ENCODE measurements at places on chromosomes 5 and 9.

DNA sequence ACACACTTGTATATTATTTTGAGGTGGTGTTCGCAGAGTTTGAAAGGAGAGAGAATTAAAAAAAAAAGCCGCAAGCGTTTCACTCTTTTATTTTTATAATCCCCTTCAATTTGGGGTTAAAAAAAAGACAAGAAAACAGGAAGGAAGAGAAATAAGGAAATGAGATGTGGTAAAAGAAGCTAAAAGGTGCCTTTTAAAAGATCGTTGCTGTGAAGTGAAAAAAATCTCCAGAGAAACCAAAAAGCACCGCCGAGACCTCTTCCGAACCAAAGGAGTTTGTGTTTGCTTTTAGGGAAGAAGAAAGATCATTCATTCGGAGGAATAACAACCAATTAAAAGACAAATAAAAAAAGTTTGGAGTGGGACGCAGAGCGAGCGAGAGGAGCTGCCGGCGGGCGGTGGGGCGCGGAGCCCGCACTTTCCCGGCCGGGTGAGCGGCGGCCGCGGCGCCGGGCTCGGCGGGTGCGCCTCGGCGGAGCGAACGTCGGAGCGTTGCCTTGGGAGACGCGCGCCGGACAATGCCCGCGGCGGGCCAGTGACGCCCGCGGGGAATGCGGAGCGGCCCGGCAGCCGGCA is 355 bp downstream of the TLE4 start:
- no peak for DNase-seq

DNA sequence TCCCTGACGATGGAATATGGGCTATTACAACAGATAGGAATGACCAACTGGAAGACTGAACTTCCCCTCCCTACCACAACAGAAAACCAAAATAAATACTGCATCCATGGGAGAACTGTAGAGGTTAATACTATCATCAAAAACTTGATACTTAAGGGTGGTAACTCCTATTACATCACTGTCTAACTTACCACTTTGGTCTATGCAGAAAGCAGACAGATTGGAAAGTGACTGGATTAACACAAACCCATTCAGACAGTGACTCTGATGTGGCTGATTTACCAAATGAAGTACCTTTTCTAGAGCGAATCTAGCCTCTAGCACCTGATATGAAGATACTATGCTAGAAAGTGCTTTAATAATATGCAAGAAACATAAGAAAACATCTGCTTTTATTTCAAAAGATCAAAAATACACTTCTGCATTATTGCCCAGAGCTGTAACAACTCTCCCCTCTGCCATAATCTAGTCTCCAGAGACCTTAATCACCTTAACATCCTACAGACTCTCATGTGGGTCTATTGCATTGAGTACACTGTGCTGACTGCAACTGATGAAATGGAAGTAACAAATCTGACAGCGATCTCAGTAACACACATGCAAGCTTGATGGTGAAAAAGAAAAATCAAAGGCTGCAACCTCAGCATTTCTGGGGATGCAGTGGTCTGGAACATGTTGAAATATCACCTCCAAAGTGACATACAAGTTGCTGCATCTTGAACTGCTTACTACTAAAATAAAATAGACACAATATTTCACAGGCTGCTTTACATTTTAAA is 62.7 kb downstream of the EPB41L4A start:
- DNase-seq = no peak

GRCh38 chr5:126854526-126855110 is 77.7 kb downstream of the LMNB1 start:
- no peak for DNase-seq

- DNase-seq = no peak
Observed at GRCh38 chr5:22908129-22908528, 55.0 kb upstream of the CDH12 start.

DNA sequence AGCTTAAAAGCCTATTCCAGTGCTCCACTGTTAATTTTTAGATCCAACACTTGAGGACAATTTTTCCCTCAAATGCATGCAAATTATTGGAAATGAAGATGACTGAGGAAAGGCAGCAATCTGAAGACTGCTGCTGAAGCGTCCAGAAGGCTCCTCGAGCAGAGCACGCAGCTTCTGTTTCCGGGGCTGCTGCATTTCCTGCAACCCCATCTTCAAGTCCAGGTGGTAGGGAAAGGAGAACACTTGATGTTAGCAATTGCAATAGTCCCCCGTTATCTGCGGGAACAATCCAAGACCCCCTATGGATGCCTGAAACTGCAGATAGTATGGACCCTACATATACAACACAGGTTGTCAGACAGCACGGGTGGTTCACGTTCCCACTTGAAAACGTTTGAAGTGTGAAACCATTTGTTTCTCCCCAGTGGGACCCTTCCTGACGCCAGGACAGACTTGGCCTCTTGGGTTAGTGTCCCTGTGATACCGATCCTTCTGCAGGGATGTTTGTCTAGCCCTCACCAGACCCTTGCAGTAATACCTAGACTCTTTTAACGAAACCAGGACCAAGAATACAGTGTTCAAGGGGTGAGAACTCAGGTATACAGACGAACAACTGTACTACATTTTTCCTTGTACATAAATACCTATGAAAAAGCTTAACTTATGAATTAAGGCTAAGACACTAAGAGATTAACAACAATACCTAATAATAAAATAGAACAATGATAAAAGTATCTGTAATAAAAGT is 152.3 kb downstream of the HSD17B3 start:
- DNase-seq = no peak

GRCh38 chr5:76383126-76383832 is 19.8 kb upstream of the IQGAP2 start:
- no peak for DNase-seq

DNA sequence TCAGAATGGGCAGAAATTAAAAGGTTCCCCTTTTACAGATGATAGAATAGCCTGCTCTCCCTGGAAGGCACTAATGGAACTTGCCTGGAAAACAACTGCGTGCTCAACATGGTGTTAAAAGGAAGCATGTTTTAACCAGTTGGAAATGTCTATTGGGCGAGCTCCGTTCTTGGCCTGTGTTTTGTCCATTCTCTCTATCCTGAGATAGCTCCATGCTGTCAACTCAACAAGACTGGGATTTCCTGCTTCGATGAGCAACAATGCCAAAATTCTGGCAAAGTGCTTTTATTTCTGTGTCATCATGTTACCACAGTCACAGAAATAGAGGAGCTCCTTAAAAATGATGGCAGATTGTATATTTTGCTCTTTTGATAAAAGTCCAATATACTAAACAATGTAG is 198.3 kb downstream of the PLK2 start:
- DNase-seq = no peak

GRCh38 chr5:39650008-39650762 is 225.4 kb upstream of the DAB2 start:
- DNase-seq = no peak

GRCh38 chr9:89079391-89079790 is 88.1 kb downstream of the S1PR3 start:
- DNase-seq = no peak

GRCh38 chr5:170584003-170584402 is 80.2 kb downstream of the KCNIP1 start:
- DNase-seq = no peak

DNA sequence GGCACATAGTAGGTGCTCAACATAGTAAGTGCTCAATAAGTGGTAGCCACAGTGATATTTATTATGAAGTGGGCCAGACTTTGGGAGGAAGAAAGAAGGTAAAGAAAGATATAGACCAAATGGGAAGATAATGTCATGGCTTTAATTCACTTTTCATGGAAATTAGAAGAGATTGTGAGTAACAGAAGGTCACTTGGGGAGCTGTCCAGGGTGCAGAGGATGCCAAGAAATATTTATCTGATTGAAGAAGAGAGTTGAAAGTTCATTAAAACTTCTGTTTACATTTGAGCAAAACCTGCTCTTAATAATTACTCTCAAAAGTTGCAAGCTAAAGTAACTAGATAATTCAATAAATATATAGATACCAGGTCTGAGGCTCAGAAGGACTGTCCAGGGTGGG is 28.3 kb upstream of the IL33 start:
- DNase-seq = no peak

DNA sequence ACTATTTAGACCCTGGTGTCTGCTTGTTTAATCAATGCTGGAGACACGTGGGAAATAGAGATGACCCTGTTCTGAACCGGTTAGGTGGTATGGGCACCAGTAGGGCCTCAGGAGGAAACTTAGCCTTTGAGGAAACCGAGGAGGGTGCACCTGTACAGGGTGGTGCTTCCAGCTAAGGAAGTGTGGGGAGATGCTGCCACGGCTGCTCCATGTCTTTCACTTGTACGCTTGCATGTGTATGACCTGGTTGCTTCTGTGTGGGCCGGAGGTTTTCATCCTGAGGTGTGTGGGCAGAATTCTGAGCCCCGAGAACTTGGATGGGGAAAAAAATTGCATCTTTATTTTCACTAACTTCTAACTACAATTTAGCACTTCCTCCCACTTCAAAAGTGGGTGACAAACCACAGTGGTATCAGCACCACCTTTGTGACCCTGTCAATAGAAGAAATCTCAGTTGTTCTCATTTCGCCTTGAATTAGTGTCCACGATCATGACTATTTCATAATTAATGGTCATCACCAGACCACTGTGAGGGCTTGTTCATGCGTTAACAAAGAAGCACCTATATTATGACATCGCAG is 99.8 kb upstream of the SPATA31C2 start:
- no peak for DNase-seq

GRCh38 chr5:4313138-4313537 is 717.5 kb downstream of the IRX1 start:
- DNase-seq = no peak

DNA sequence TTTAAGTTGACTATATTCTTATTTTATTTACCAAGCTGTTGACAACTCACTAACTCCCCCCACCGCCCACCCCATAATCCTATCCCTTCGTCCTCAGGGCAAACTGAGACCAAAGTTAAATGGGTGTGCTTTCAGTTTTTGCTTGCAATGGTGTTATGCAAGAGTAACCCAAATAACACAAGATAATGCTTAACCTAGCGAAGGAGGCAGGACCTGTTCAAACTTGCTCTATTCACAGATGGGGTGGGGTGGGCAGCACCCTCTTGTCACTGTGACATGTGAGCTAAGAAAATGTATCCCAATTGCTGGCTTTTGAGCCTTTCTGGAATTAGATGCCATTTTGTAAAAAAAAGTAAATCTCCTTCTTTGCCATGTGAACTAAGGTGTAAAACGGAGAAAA is 40.4 kb downstream of the GLIS3 start:
- no peak for DNase-seq

GRCh38 chr5:78065663-78066062 is 228.8 kb downstream of the AP3B1 start:
- DNase-seq = no peak

- no peak for DNase-seq
Observed at GRCh38 chr5:151451626-151452520, 4.5 kb downstream of the SLC36A1 start.

DNA sequence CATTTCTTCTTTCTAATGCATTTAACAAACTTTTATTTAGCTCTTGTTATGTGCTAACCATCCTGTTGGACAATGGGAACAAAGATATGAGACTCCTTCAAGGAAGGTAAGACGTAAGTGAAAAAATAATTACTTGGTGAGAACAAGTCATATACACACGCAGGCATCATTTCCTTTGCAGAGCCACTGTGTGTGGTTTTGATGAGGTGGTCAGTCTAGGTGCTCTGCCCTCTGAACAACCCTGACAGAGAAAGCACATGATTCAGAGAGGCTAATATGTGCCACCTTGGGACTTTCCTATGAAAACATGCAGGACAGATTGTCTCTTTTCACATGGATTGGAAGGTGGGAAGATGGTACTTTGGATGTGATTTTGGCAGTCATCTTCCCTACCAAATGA is 1162.5 kb upstream of the DMAC1 start:
- DNase-seq = no peak

DNA sequence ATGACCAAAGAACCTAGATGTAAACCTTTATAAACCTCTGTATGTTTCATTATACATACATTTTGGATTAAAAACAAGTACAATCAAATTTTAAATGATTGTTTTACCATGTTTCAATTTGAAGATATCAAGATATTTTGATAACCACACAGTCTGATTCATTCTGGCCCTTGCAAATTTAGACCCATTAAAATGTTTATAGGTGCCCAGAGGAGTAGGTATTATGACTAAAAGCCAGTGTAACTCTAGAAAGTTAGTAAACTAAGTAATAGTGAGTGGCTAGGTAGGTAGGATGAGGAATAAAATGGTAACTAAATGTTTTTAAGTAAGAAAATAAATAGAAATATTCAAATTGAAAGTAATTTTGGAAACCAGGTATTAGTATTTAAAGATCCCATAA is 165.5 kb downstream of the PBX3 start:
- DNase-seq = no peak

DNA sequence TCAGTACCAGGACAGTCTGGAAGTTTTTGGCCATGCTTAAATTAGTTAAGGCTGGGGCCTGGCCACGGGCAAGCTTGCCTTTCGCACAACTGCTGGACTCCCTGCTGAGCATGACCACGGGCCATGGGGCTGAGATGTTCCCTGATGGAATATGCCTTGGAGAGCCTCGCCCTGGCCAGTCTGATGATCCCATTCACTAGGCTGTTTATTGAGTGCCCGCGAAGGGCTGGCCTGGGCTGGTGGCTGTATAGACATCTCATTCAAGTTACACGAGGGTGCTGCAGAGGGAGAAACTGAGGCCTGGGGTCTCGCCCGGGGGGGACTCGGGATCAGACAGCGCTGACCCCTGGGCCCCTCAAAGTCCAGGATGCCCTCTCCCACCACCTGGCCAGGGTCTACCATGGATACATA is 7.8 kb upstream of the RXRA start:
- DNase-seq = no peak

DNA sequence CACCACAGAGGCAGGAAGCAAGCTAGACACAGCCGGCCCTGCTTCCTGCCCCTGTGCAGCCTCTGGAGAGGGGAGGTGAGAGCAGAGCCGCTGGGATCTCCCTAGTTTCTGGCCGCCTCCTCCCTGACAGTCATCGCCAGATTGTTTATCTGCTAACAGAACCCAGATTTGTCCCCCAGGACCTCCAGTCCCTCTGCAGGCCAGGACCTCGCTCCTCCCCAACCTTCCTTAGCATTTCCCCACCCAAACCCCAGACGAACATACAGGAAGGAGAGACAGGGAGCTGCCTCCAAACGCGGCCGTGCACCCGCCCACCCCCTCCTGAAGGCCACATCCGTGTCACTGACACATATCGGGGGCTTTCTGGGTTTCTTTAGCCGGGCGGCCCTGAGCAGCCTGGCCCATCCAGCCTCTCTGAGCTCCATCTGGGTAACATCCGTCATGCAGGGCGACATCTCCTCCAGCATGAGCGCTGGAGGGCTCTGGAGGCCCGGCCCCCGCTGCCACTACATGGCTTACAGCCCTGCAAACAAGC is 47.5 kb downstream of the DBH start:
- DNase-seq = peak; percentile 33

- no peak for DNase-seq
Observed at GRCh38 chr9:92760070-92760469, 4.6 kb downstream of the BICD2 start.

DNA sequence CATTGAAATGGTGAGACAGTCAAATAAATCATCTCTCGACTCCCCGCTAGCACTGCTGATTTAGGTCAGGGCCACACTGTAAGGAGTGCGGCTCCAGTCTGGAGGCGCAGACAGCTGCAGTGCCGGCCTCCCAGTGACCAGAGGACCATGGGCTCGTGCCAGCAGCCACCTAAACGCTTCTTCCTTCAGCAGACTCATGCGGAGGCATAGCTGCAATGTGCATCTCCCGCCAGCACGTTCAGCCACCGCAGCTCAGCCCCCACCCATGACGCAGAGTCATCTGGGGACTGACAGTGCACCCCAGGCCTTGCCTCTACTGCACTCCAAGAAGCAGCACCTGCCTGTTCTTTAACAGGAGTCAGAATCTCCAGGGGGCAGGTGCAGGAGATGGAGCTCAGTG is 13.6 kb upstream of the MAPK9 start:
- DNase-seq = no peak

GRCh38 chr5:67120032-67120431 is 76.6 kb downstream of the CD180 start:
- DNase-seq = no peak

Data from stimulated activated CD8-positive, alpha-beta memory T cell treated with anti-CD3 and anti-CD28 coated beads, Interleukin-4, amount 100 ng/mL, for 1 hour (primary cell).